GM20000 (cell line): ENCODE measurements at places on chromosomes 4 and X.
A peak's percentile ranks its signal among the peaks of the same experiment; 100 is the strongest.

DNA sequence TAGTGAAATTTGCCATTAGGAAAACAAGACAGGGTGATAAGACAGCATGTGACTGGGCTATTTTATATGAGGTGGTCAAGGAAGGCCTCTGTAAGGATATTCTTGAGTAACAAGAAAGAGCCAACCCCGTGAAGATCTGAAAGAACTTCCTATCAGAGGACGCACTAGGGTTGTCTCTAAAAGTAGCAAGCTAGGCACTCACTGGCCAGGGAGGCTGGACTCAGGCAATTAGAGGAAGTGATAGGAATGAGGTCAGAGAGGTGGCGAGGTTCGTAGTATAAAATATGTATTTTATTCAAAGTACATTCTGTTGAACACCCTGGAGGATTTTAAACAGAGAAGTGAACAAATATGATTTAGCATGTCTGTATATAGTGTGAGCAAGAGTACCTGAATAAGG lies 4.6 kb downstream of the BMPR1B start:
- no peak for DNase-seq

- DNase-seq, result no peak
These were observed 245.0 kb upstream of the HTR2C start for GRCh38 chrX:114338870-114339269.

DNA sequence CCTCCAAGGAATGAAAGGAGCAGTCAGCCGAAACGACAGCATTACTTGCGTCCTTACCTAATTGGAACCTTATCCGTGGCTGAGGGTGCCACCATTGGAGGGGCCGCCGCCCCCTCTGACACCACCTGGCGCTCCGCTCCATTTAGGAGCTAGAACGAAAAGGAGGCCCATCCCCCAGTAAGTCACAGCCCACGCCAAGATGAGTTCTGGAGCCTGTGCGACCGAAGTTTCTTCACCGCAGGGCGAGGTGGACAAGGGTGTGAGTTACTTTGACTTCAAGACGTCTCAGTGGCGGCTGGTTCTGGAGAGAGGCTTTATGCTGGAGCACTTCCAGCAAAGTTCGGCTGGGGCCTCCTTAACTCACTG lies 729 bp upstream of the IRF2 start:
- peak; percentile 55 for DNase-seq

GRCh38 chrX:53288189-53288588 lies 6.8 kb upstream of the IQSEC2 start:
- no peak for DNase-seq

- no peak for DNase-seq
These were observed 23.7 kb upstream of the EGFL6 start for GRCh38 chrX:13545726-13546125.

- peak; percentile 40 for DNase-seq
These were observed 130.2 kb downstream of the AMELX start for GRCh38 chrX:11423362-11423818.

GRCh38 chr4:48102303-48102702 lies 31.7 kb downstream of the TXK start:
- DNase-seq, result no peak

- DNase-seq, result no peak
These were observed 11.9 kb downstream of the AR start for GRCh38 chrX:67555578-67556203.

DNA sequence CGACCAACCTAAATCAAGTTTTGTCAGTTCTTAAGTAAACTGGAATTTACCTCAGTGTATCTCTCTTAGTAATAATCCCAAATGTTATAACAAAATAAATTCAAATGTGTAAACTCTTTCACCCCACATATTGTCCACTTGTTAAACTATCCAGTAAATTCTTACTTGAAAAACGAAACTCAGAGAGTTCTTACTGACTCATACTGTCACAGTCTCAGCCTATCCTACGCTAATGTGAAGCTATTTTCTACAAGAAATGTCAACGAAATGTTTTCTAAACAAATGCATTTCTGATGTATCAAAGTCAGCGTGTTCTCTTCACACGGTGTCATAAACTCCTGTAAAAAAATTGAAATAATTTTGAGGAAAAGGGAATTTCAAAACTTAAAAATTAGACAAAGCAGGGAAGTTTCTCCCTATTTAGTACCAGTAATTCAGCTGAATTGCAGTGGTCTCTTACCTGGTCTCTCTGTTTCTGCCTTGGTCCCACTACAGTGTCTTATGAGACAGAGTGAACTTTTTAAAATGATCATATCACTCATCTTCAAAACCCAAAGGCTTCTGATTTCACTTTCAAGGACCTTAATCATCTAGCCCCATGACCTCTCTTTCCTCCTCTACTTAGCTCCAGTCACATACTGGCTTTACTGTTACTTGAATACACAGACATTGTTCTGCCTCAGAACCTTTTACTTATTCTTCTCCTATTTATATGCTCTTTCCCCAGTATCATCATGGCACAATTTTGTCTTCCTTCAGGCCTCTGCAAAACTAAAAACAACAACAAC lies 63.3 kb downstream of the DCAF8L1 start:
- DNase-seq, result no peak

DNA sequence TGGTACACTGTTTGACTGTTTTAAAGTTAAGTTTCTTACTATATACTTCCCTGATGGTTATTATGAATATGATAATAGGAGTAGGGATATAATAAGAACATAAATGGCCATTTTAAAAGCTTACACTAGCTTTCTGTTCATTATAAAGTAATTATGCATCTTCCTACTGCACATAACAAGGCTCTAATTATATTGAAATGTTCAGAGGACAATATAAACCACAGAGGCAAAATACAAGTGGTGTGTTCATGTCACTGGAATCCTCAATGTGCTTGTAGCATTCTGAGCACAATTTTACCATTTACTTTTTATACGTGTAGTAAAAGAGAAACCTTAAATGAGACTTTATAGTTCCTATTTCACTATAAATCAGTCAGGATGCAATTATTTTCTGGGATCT lies 268.3 kb downstream of the TMA16 start:
- DNase-seq, result no peak

GRCh38 chr4:80448056-80448455 lies 112.5 kb downstream of the CFAP299 start:
- no peak for DNase-seq

GRCh38 chr4:118114720-118115119 lies 80.4 kb downstream of the NDST3 start:
- no peak for DNase-seq

GRCh38 chrX:147912093-147912801 lies 528 bp downstream of the FMR1 start:
- DNase-seq, result peak; percentile 32

DNA sequence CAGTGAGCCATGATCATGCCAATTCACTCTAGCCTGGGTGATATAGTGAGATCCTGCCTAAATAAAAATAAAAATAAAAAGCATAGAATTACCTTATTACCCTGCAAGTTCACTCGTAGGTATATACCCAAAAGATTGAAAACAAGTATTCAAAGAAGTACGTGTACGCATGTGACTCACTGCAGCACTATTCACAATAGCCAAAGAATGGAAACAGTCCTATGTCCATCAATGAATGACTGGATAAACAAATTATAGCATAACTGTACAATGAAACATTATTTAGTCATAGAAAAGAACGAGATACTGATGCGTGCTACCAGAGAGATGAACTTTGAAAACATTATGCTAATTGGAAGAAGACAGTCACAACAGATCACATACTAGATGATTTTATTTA lies 204.6 kb upstream of the DIAPH2 start:
- no peak for DNase-seq

- no peak for DNase-seq
These were observed 417.4 kb downstream of the SPOCK3 start for GRCh38 chr4:166816890-166817289.

DNA sequence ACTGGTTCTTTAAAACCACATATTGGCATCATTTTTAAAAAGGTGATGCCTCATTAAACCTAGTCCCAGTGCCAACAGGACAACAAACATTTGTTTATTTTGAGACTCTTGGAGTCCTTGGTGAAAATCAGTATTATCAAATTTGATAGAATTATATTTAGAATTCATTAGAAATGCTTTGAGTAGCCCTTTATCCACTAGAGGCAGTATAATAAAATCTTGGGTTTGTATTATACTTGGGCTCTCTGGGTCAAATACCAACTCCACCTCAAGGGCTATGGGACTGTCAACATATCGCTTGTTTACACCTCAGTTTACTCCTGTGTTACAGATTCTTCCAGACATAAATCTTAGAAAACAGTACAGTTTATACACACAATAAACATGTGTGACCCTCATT lies 335.7 kb upstream of the FSTL5 start:
- DNase-seq, result no peak

GRCh38 chr4:87185146-87185870 lies 35.1 kb downstream of the KLHL8 start:
- no peak for DNase-seq

DNA sequence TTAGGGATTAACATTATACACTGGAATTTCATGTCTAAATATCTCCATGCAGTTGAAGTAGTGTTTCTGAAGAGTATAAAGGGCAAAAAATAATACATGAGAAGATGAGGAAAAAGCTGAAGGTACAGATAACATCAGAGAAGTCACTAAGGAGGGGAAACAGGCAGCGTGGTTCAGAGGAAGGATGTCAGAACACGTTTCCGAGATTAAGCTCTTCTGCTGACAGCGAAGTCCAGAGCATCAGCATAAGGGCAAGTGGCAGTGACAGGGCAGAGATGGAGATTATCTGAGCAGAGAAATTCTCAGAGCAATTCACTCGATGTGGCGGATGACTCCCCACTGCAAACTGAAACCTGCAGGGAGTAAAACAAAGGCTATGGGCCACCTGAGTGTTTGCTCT lies 443.2 kb upstream of the FRG1 start:
- DNase-seq, result no peak

- DNase-seq, result peak; percentile 25
These were observed at the start of gene XKRX for GRCh38 chrX:100928660-100929613. XKRX (minus strand) TSS chrX:100928917; CDS start chrX:100928304, 613 bp downstream.

GRCh38 chr4:87339440-87339839 lies 16.8 kb upstream of the HSD17B13 start:
- DNase-seq, result no peak

DNA sequence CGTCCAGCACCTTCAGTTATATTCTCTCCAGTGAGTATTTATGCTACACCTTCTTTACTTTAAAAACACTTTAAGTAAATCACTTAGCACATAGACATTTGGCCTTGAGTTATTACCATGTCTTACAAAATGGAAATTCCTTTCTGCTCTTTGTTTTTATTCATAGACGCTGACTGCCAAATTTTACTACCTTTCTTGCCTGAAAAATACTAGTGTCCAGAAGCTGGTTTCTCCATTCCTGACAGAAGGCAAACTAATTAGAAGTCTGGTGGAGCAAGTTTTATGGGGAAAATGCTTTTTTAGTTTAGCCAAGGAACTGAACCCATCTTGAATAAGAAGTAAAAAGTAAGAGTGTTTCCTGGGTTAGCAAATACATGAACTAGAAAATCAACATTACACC lies 65.5 kb downstream of the SPATA18 start:
- DNase-seq, result no peak

DNA sequence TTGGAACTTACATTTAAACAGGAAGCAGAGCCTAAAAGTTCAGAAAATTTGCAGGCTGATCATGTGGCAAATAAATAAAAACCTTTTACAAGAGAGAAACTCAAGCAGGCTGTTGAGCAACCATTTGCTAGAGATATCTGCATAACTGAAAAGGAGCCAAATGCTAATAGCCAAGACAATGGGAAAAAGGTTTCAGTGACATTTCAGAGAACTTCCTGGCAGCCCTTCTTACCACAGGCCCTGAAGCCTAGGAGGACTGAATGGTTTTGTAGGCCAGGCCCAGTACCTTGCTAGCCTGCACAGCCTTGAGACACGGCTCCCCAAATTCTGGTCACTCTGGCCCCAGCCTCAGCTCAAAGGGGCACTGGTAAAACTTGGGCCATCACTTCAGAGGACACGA lies 945.1 kb downstream of the ADGRL3 start:
- no peak for DNase-seq

DNA sequence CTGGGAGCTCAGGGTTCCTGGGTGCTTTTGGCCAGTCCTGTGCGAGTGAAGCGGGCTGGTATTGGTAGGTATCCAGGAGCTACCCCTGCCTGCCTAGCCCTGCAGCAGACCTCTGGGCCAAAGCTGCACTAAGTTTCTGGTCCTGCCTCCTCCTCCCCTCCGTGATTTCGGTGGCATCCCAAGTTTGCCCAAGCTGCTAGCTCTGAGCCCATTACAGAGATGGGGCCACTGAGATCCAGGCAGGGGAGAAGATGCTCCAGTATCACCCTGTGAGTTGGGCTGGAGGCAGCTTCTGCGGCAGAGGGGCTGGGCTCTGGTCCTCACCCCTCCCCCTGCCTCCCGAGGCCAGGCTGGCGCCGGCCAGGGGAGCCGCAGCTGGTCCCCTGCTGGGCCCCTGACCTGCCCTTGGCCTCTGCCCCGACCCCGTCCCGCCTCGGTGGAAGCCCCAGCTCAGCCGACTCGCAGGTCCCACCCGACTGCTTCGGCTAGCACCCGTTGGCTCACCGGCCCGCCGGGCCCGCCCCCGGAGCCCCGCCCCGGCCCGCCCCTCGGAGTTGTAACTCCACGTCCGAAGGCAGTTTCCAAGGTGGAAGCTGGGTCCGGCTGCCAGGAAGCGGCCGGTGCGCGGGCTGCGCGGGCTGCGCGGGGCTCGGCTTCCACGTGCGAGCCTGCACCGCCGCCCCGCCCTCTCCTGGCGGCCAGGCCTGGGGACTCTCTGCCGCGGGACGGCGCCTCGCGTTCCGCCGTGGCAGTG lies at the start of gene DUSP9:
Gene DUSP9, plus strand, starts transcription at position 584 of the 754 bp plus-strand sequence. CDS start 751 bp downstream, outside the sequence.
- DNase-seq, result peak; percentile 48

DNA sequence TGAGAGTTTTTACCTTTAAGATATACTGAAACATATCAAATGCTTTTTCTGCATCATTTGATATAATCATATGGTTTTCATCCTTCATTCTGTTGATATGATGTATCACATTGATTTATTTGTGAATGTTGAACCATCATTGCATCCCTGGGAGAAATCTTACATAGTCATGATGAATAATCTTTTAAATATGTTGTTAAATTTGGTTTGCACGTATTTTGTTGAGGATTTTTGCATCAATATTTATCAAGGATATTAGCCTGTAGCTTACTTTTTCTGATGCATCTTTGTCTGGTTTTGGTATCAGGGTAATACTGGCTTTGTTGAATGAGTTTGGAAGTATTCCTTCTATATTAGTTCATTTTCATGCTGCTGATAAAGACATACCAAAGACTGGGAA lies 541.4 kb downstream of the TLL1 start:
- no peak for DNase-seq

GRCh38 chr4:174152717-174153466 lies 130.6 kb downstream of the FBXO8 start:
- DNase-seq, result no peak

GRCh38 chr4:7429601-7430078 lies 5.1 kb downstream of the PSAPL1 start:
- no peak for DNase-seq

GRCh38 chrX:45747905-45748304 lies 547.2 kb upstream of the DIPK2B start:
- no peak for DNase-seq

- DNase-seq, result no peak
These were observed 296.4 kb downstream of the GPAT3 start for GRCh38 chr4:83832110-83832825.
